Activated T-cell treated with anti-CD3 and anti-CD28 coated beads for 24 hours (primary cell): ENCODE measurements at places on chromosomes 3 and 15.

DNA sequence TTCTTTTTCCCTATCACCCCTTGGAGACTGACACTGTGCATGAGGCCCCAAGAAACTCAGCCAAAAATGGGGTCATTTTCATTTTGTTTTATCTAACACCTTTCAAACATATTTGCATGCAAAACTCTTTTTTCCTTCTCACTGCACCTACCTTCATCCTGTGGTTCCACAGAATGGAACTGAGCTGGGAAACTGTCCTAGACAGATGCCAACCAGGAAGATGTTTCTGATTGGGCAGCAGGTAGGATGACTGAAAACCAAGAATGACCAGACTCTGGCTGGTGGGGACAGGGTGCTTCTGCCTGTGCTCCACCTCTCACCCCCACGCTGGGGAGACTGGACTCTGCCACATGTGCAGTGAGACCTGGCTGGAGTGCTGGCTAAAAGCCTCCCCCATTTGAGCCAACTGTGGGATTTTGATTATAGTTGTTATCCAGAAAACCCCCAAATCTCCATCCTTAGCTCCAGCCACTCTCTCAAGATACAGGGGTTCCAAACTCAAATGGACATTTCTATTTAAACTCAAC lies 5.2 kb downstream of the PPIB start:
- no peak for DNase-seq

GRCh38 chr3:126900859-126901540 lies 81.9 kb upstream of the PLXNA1 start:
- no peak for DNase-seq

DNA sequence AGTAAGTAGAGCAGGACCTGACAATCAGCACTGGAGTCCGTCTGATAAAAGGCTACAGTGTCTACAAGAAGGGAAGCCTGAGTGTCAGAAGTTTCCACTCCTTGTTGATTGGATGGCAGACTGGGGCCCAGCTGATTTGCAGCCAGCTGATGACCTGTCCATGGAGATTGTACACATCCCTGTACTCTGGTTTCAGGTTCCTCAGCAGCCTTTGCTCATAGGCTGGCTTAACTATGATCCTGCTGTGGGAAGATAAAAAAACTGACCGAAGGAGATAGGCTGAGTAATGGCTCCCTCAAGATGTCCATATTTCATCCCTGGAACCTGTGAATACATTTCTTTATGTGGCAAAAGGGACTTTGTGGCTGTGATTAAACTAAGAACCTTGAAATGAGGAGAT lies 11.7 kb upstream of the LACTB start:
- no peak for DNase-seq

DNA sequence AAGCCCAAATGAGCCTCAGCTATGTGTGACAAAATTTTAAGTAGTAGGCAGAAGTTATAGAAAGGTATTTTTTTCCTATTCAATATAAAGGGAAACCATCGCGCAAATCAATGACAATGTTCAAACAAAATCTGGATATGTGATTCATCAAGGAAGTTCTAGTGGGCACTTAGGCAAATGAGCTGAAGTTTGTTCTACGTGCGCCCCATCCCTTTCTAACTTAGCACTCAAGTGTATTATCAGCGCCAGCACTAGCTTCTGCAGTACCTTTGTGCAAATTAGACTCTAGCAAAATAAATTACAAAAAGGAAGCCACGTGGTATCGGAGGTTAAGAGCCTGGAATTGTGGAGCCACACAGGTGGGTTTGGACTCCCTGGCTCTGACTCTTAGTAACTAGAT lies 91.1 kb downstream of the TBL1XR1 start:
- no peak for DNase-seq

GRCh38 chr15:72534523-72534922 lies 60.4 kb downstream of the ARIH1 start:
- DNase-seq = no peak

- DNase-seq = no peak
Measured at GRCh38 chr15:38662033-38662802, 97.6 kb upstream of the RASGRP1 start.

DNA sequence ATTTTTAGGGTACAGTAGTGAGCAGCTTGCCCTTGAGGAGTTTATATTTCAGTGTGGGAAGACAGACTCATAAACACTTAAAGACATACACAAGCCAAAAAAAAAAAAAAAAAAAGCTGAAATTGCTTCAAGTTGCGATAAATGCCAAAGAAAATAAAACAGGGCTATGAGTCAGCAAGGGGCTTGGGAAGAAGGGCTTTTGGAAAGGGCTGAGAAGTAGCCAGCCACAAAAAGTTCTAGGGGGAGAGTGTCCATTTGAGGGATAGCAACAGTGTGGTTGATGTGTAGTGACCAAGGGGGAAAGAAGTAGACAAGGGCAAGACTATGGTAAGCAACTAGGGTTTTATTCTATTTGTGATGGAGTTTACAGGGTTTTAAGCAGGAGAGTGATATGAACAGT lies 185.5 kb downstream of the ADAMTS9 start:
- DNase-seq = no peak

DNA sequence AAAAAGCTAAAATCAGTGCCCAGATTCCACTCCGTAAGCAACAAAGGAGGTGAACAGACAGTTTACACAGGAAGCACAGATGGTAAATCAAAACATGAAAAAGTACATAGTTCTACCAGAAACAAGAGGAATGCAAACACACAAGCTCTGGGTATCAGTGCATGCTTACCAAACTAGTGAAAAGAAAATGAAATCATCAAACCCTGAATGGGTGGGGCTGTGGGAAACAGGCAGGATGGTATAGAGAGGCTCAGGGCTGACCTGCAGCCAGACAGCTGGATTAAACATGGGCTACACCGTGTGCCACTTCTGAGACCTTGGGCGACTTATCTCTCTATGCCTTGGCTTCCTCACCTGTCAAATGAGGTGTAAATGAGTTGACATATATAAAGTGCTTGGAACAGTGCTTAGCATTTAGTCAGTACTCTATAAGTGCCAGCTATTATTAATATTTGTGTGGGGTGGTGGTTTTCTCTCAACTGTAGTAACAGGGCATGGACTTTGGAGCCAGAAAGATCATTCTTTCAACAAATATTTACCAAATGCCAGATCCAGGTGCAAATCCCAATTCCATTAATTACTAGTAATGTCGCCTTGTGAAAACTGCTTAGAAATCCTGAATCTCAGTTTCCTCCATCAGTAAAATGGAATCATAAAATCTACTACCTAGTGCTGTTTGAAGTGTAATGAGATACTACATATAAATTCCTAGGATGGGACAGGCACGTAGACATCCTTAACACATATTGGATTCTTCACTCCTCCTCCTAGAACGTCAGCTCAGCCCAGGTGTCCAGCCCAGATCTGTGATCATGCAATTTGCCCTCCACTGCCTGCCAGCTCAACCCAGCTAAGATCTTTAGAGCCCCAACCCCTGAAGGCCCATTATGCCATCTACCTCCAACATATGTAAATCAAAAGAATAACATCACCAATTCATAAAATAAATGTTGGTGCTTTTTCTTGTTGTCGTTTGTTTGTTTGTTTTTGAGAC lies 55.5 kb upstream of the SMAD3 start:
- no peak for DNase-seq

DNA sequence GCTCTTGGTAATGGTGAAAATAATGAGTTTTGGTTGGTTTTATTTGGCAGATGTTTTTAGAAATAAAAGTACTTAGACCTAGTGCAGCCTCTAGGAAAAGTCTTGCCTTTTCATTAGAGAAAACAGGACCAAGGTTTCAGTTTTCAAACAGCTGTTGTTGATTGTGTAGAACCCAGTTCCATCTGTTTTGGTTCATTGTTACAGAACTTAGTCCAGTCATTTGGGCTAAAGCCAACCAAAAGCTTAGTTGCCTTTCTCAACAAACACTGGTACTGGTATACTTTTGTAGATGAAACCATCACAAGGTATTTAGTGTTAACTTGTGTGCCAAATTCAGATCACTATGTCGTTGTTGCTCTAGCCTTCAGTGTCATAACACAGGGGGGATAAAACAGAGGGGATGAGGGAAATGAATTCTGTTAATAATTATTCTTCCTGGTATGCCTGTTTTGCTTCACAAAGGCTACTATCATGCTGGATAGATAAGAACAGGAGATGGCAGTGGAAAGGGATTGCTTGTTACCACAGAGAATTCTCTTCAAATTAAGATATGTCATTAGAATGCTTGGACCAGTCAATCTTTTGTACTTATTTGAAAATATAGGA lies 12.6 kb upstream of the APH1B start:
- DNase-seq = no peak

- DNase-seq = no peak
Measured at GRCh38 chr3:180332608-180333007, 269.4 kb upstream of the TTC14 start.

- no peak for DNase-seq
Measured at GRCh38 chr15:29773816-29774215, 48.5 kb downstream of the TJP1 start.
